Epithelial cell of prostate (primary cell): ENCODE measurements at places on chromosomes 1 and 21.

DNA sequence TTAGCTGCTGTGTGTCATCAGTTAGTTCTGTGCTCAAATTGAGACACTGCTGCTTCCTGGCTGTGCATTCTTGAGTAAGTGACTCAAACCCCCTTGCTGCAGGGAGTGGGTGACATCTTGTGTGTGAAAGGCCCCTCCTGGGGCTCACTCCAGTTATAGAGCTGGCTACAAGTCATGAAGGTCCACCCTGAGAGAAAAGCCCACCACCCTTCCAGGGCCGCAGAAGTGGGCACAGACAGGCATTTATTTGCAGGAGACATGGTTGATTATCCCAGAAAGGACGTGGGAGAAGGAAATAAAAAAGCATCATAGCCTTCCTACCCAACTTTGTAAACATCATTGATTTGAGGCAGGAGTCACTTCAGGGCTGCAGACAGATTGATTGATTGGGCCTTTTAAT, 550.6 kb downstream of the MATN1 start:
- DNase-seq = no peak

GRCh38 chr1:77594366-77595112, 87.9 kb downstream of the ZZZ3 start:
- DNase-seq = no peak

GRCh38 chr1:216700779-216701178, 22.4 kb downstream of the ESRRG start:
- no peak for DNase-seq

DNA sequence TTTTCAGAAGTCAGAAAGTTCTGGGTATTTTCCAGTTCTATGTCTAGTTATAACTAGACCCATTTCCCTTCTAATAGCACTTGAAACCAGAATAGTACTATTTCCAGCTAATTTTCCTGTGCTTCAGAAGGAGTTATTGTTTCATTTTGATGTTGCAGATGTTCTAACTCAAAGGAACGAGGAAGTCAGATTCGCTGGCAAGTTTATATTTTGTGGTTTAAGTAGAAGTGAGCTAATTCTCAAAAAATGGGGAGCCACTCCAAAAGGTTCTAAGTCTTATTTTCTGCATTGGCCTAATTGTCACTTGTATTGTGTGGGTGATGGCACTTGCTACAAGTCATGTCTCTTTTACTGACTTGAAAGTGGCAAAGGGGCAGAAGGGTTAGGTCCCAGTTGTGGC, 18.1 kb downstream of the CCDC185 start:
- no peak for DNase-seq

DNA sequence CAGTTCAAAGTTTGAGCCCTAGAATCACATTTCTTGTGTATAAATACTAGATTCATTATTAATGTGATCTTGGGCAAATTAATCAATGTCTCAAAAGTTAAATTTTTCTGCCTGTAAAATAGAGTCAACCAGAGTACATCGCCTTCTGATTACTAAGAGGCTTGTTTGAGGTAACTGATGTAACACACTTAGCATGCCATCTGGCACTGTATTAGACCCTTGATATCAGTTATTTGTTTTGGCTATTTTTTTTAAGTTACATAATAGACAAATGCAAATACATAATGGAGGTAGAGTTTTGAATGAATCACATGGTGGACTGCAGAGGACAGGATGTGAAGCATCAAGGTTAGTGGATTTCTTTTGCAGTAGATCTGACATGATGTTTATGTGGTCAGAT, 298.4 kb downstream of the ADGRL2 start:
- DNase-seq = no peak
